ENCODE measurements at places on chromosomes 3 and 15.

DNA sequence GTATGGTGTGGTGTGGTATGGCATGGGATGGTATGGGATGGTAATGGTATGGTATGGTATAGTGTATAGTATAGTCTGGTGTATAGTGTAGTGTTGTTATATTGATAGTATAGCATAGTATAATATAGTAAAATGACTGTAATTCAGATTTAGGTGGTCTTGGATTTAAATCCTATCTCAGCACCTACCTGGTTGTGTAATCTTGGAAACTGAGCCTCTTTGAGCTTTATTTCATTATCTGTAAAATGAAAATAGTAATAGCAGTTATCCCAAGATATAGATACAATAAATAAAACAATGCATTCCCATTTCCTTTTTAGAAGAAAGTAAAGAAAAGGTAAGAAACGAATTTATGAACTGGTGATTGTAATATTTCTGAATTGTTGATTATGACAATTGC lies 27.5 kb upstream of the MEF2A start:
- no peak for DNase-seq

- DNase-seq = no peak
Measured at GRCh38 chr15:74251131-74251811, 15.1 kb downstream of the CCDC33 start.

DNA sequence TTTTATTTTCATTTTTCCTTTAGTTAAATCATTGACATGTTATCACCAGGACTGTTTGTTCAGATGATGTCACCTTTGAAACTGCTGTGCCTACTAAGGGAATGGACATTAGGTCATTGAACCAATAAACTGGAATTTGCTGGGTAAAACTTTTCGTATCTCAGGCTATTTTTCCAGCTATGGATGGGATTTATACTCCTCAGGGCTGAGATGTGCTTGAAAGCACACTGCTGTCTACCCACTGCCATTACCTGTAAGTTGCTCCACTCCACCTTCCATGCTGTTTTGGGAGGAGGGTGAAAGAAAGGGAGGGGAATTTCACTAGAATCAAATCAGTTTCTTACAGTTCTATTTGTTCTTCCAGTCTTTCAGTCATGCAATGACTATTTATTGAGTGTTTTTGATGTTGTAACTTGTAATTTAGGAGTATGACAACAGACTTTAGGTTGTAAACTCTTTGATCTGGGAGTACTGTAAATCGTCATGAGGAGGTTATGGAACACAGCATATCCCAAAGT lies 11.3 kb downstream of the EHD4 start:
- peak; percentile 60 for DNase-seq

DNA sequence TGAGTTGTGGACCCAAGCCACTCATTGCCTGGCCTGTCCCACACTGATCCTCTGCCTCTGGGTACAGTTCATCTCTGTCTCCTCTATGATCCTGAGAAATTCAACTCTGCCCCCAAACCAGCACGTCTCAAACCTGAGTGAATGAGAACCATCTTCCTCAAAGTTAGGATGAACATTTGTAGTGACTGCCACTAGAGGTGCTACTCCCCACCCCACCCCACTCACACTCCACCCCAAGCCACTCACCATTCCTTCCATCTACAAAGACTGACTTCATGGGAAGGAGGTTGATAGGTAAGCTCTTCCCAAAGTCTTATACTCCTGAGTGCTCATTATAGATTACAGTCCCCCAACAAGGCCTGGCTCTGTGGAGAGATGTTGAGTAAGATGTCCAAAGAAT lies 43.8 kb downstream of the NEK10 start:
- DNase-seq = no peak

- DNase-seq = no peak
Measured at GRCh38 chr3:133675631-133676335, 14.0 kb upstream of the TOPBP1 start.

- DNase-seq = peak; percentile 23
Measured at GRCh38 chr3:9820946-9821345, 10.9 kb downstream of the TTLL3 start.

- DNase-seq = no peak
Measured at GRCh38 chr3:197293605-197294237, 4.7 kb downstream of the DLG1 start.

DNA sequence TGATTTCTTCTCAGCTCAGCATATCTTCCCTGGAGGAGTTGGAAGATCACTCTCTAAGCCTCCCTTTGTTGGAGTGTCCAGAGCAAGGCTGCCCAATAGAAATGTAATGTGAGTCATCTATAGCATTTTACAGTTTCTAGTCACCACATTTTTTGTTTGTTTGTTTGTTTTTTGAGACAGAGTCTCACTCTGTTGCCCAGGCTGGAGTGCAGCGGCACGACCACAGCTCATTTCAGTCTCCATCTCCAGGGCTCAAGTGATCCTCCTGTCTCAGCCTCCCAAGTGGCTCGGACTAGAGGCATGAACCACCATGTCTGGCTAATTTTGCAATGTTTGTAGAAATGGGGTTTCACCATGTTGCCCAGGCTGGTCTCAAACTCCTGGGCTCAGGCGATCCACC lies 21.3 kb downstream of the KLHL6 start:
- no peak for DNase-seq

GRCh38 chr3:155753038-155753639 lies 8.3 kb upstream of the PLCH1 start:
- DNase-seq = peak; percentile 51

- no peak for DNase-seq
Measured at GRCh38 chr15:89628301-89628700, 27.0 kb downstream of the KIF7 start.

- DNase-seq = no peak
Measured at GRCh38 chr3:192928720-192929119, 11.1 kb upstream of the MB21D2 start.

DNA sequence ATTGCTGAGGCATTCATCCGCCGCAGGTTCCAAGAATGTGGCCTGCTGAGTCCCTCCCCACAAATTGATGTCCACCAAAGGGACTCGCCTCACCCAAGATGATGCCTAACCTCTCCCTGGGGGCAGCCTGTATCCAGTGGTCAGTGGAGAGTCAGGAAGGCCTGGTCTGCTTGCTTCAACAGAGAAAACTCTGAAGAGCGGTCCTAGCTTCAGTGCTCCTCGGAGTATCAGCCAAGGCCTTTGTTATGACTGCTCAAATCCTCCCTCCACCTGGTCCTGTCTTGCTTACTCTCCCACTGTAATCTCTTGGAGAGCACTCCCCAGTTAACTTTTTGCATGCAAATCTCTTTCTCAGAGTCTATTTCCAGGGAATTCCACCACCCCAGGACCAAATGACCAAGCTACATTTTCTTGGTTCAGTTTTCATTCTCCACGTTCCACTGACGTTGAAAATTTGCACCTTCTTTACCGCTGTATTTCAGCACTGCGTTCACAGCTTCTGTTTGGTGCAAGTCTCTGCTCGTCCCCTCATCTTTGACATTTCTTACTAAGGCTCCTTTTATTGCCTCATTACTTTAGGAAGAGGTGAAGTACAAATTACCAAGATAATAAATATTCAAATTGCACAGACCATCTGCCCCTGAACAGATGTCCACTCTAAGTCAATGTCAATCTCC lies 22.3 kb downstream of the CMTM7 start:
- DNase-seq = no peak

GRCh38 chr15:42736793-42737528 lies at the start of gene CDAN1:
Gene CDAN1 (minus strand): TSS chr15:42737128. CDS start chr15:42737102, 26 bp downstream.
- DNase-seq = peak; percentile 84

DNA sequence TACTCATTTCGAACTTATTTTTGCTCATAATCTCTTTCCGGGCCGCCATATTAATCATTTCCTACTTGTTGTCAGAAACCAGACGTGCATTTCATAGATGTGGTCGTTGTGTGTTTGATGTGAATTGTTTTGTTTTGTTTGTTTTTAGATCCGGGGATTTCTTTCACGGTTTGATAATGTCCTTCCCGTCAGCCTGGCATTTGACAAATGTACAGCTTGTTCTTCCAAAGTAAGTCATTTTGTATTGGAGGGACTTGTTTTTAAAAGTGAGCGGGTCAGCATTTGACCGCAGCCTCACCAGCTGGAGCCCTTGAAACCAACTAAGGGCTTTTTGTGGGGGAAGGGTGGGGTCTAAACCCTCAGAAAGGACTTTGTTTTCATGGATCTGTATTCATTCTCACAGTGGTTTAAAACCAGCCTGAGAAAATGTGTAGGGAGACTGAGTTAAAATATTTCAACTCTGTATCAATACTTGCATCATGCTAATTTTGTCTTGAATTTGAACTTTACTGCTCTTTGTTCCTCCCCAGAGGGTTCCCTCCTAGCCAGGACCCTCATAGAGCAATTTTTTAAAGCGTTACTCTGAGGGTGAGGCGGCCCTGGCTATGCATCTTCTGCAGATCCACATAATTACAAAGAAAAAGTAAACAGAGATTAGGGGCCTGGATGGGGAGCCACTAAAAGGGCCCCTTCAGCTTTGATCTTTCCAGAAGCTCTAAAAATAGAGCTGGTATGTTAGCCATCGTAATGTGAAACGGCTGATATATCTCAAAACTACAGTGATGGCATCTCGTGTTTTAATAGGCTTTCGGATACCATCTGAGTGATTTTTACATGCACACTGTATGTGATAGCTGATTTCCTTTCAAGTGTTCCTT lies 107.9 kb downstream of the ATG7 start:
- DNase-seq = peak; percentile 84

DNA sequence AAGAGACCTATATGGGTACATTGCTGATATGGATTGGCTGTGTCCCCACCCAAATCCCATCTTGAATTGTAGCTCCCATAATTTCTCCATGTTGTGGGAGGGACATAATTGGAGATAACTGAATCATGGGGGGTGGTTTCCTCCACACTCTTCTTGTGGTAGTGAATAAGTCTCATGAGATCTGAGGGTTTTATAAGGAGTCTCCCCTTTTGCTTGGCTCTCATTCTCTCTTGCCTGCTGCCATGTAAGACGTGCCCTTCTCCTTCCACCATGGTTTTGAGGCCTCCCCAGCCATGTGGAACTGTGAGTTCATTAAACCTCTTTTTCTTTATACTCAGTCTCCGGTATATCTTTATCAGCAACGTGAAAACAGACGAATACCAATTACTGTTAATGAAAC lies 5.0 kb upstream of the ARRDC4 start:
- DNase-seq = no peak

GRCh38 chr3:106183762-106184391 lies 315.1 kb upstream of the CBLB start:
- no peak for DNase-seq

DNA sequence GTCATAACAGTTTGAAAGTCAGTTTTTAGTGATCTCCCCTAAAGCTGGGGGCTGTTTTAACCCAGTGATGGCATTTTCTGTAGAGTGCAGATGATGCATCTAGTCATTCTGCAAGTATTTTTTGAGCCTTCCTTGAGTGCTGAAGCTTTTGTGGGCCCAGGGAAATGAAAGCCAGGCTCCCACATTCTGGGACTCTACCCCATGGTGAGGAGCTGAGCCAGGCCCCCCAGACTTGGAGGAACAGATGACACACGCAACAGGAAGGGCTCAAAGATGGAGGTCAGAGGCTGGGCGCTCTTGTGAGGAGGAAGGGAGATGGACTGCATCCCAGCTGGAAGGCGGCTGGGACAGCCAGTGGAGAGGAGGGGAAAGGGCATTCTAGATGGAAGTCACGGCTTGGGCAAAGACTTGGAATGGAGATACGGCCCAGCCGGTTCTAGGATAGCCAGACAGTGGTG lies 40.8 kb downstream of the MRAS start:
- no peak for DNase-seq

GRCh38 chr3:79491029-79491641 lies 276.7 kb downstream of the ROBO1 start:
- no peak for DNase-seq

DNA sequence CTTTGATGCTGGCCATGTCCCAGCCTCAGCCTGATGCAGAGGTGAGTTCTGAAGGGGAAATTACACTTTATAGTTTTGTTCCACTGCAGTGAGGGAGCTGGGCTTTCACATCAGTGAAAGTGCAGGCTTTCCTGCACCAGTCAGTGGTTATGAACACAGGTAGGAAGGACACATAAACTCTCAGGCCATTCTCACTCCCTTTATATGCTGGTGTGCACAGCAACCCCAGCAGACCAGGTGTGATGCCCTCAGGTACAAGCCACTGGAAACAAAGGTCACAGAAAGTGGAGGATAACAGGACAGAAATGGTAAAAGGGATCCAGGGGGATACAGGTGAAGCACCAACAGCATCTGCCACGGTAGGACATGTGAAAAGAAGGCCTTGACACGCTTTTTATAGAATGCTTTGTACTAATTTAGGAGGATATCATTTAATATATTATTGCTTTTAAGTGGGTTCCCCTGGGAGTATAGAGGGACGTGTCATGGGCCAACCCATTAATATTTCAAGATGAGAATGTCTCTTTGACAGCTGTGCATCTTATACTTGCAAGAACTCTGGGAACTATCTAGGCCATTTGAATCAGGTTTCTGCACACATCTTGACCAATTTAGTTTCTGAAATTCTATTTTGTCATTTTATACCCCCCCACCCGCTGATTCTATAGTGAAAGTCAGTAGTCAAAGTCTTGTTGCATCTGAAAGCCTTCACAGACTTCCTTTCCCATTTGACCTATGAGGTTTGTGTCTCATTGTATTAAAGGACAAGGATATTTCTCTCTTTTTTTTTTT lies 25.0 kb upstream of the BLM start:
- no peak for DNase-seq

DNA sequence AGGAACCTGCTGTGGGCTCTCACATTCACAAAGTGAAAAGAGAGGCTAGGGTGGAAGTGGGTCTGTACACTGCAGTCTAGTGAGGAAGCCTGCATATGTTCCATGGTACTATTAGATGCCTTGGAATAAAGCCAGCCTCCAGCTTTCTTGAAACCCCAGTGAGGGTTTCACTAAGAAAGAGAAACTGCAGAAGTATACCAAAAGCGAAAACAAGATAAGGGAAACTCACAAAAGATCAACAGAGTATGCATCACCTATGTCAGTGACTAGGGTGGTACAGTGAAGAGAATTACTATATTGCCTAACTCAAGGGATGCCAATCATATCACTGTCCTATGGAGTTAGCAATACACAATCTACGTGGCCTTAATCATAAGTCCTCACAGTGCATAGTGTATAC lies 212.5 kb upstream of the GADL1 start:
- DNase-seq = no peak

GRCh38 chr3:37997791-37998370 lies 7.3 kb downstream of the VILL start:
- DNase-seq = no peak

DNA sequence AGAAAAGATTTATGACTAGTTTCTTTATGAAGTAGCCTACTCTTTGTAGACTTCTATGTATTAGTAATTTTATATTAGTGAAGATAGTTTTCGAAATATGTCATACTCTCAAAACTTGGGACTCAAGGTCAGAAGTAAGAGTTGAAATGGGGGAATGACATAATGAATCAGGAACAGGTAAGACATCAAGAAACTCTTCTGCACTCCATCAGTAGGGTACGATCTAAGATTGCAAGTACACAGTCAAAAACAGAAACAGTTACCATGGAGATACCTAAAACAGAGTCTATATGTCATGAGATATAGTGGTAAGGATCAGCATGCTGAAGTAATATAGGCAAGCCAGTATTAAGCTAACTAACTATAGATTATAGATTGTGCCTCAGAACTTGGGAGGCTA lies 187.0 kb upstream of the MLF1 start:
- DNase-seq = no peak

GRCh38 chr3:194196876-194197275 lies 60.9 kb downstream of the HES1 start:
- DNase-seq = peak; percentile 87

Data from dermis microvascular lymphatic vessel endothelial cell (primary cell).